GM12878 (cell line): ENCODE measurements at places on chromosomes 12 and 14.
A peak's percentile ranks its signal among the peaks of the same experiment; 100 is the strongest.

GRCh38 chr14:99352688-99353280 is 80.8 kb upstream of the BCL11B start:
- DNase-seq: no peak

DNA sequence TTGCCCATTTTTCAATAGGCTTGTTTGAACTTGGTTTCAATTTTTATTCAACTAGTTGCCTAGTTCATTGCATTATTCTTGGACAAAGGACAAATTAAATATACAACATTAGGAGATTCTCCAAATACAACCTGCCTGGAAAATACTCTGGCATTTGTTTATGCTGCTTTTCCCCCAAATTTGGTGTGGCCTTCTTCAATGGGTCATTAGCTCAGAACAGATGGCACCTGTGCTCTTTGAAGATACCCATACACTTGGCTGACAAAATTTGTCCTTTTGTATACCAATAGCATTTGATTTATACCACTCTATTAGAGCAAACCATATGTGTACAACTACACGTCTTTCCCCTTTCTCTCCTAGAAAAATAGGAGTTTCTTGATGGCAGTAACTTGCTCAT is 35.7 kb downstream of the WBP11 start:
- no peak for DNase-seq

- DNase-seq: peak; percentile 16
Measured at GRCh38 chr12:6195665-6196535, 4.3 kb upstream of the CD9 start.

GRCh38 chr12:10301103-10301502 is 6.6 kb upstream of the KLRD1 start:
- DNase-seq: no peak

- DNase-seq: no peak
Measured at GRCh38 chr12:122079033-122079531, 526 bp downstream of the MLXIP start.

DNA sequence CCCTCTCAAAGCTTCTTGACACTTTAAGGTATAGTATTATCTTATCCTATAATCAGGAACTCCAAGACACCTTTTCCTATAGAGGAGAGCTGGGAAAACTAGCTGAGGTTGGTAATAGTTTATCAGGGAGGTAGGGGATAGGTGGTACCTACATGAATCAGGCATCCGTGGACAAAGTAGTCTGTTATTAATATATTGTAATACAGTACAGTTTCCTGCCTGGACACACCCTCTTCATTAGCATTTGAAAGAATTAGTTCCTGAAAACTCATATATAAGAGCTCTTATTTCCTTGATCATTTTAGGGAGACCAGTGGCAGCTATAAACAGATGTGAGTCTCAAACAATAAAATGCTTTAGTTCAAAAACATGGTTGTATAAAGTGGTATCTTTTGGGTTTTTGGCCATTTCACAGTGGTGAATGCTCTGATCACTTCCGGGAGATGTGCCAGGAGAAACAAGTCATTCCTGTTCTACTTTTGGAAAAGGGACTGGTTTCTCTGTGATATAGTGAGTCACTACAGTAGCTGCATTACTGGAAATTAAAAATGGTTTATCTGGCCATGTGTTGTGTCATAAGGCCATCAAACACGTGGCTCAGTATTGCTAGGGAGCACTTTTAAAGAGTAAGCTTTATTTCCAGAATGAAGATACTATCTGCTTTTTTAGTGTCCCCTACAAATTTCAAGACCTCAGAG is 98.1 kb downstream of the KLRB1 start:
- no peak for DNase-seq

DNA sequence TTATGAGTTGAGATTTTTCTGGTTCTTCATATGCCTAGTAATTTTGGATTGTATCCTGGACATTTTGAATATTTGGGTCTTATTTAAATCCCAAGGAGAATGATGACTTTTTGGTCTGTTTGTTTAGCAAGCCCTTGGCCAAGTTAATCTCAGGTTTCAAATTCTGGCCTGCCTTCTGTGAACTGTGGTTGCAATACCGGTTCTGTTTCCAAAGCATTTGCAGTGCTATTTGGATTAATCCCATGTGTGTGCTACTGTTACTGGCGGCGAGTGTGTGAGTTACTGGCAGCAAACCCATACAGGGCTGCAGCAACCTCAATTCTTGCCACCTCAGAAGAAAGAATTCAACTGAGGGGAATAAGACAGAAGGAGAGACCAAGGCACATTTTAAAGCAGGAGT is 51.1 kb downstream of the TMEM260 start:
- DNase-seq: no peak

GRCh38 chr14:31228533-31228932 is 20.9 kb upstream of the HECTD1 start:
- DNase-seq: no peak

- DNase-seq: no peak
Measured at GRCh38 chr14:68011406-68012028, 191.9 kb downstream of the RAD51B start.

DNA sequence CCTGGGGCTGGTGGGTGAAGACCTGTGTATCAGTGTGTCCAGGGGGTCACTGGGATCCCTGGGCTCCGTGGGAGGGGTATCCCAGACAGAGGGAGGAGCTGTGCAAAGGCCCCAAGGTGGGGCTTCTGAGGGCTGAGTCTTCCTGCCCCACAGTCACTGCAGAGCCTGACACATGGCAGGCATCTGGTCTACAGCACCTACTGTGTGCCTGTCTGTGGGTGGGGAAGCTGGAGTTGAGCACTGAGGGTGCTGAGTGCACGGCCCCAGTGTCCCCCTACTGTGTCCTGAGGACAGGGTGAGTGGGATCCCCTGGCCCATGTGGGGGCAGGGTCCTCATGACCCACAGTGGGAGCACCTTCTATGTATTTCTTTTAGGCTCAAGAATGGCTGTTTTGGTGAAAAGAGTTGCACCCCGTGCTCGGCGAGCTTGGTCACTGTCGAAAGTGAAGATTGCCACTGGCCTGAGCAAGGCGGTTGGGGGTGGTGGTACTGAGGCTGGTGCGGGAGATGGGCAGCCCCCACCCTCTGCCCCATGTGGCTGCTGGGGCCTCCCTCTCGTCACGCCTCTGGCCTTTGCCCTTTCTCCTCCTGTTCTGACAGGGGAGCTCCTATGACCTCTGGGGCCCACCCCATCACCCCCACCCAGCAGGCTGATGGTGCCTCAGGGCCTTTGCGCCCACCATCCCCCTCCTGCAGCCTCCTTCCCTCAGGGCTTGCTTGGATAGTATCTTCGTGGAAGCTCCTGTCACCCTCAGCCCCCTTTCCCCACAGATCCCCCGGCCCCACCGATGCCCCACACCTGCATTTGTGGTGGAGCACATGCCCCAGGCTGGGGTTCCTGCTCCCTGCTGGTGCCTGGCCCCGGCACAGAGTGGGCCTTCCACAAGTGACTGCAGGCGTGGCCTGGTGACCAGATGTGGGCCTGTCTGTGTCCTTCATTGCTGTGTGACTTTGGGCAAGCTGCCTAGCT is 55.8 kb downstream of the BEGAIN start:
- DNase-seq: no peak

DNA sequence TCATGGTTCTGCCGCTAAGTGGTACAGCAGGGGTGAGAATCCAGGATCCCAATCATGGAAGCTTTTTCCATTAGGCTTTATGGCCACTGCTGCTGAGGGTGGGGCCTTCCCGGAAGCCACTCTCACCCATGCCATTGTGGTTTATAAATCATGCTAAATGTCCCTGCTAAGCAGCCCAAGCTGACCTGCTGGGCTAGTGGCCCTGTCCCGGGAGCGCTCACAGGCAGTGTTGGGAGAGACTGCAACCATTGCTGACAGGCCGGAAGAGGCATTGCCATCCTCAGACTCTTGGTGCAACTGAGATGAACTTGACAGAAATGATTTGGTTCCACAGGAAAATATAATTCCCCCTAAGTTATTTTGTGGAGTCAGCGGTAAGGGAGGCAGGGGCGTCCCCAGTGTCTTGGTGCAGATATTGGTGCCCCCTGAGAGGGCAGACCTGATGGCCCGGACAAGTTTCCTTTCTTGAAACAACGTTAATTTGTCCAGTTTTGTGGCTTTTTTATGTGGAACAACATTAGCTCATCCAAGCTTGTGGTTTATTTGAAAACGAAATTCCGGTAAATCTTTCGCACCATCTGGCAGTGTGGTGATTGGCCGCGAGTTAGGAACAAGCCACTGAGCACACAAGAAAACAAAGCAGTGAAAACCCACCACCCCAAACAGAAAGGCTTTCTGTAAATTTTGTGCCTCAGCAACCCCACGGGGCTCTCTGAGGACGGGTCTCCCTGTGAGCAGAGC is 82.3 kb downstream of the SSPN start:
- DNase-seq: no peak

DNA sequence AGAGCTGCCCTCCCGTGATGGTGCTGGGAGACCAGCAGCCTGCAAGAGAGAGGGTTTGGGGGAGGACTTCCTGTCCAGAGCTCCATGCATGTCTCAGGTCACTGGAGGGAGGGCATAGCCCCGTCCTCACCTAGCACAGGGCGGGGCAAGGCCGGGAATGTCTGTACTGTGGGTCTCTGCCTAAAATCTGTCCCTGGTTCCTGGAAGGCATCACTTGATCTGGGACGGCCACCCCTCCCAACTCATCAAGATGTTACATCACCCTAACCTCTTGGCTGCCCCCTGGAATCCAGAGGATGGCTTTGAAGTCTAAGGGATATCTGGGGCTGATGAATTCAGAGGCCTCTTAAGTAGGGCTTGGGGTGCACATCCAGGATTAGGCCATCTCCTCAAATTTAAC is 37.0 kb upstream of the MEG3 start:
- DNase-seq: no peak

GRCh38 chr14:100237735-100238418 is 1.1 kb upstream of the YY1 start:
- no peak for DNase-seq

GRCh38 chr12:104010606-104011169 is 39.3 kb downstream of the GLT8D2 start:
- DNase-seq: no peak

DNA sequence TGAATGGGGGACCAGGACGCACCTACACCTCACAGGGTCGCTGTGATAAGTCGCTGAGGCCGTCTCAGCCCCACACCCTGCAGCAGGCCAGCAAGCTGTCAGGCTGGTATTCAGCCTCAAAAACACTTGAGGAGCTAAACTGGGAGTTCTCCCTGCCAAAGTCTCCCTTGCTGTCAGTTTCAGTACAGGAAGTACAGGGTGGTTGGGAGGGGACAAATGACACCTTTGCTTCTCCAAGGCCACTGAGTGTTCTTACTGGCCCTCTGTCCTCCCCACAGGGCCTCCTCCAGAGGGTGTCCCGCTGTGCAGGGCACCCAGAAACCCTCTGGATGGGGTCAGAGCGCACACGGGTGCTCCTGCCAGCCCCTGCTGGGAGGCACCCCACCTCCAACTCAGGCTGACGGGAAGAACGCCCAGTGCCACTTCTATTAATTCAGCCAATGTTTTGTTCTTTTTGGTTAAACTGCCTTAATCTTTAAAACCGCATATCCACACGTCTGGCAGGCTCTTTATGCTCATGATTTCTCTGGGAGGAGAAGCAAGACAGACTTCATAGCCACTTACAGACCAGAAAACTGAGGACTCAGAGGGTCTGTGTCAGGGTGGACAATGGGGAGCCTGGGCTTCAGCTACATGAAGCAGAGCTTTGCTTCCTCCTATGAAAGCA is 75.9 kb downstream of the ITPK1 start:
- no peak for DNase-seq

DNA sequence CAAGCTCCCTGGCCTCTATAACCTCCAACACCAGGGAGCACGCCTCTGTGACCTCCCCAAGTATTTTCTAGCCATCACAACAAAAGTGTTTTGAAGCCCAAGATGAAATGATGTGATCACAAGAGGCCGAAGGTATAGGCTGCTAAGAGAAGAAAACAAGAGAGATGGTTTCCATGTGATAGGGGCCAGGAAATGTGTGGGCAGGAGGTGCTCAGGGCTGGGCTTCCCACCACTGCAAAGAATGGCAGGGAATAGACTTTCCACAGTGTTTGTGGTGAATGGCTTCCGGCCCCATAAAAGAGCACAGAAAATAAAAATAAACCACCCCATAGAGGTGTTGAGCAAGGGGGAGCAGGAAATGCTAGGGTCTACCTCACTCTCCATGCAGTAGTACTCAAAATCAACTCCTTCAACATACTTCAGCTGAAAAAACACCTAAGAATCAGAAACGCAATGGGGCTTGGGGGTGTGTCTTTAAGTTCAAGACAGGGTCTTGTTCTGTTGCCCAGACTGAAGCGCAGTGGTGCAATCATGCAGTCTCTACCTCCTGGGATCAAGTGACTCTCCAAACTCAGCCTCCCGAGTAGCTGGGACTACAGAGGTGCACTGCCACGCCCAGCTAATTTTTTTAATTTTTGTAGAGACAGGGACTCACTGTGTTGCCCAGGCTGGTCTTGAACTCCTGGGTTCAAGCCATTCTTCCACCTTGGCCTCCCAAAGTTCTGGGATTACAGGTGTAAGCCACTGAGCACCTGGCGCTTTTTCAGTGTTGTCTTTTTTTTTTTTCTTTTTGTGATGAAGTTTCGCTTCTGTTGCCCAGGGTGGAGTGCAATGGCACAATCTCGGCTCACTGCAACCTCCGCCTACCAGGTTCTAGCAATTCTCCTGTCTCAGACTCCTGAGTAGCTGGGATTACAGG is 27.1 kb downstream of the DAD1 start:
- peak; percentile 81 for DNase-seq

- DNase-seq: no peak
Measured at GRCh38 chr14:105938055-105938863, 411.9 kb downstream of the TMEM121 start.
